ENCODE measurements at places on chromosomes 7 and 10.
A peak's percentile ranks its signal among the peaks of the same experiment; 100 is the strongest.

GRCh38 chr7:1210321-1210978, 22.2 kb upstream of the UNCX start:
- peak; percentile 80 for DNase-seq

- no peak for DNase-seq
Measured at GRCh38 chr7:13745530-13745929, 243.9 kb downstream of the ETV1 start.

GRCh38 chr7:70285187-70285586, 686.9 kb downstream of the AUTS2 start:
- no peak for DNase-seq

DNA sequence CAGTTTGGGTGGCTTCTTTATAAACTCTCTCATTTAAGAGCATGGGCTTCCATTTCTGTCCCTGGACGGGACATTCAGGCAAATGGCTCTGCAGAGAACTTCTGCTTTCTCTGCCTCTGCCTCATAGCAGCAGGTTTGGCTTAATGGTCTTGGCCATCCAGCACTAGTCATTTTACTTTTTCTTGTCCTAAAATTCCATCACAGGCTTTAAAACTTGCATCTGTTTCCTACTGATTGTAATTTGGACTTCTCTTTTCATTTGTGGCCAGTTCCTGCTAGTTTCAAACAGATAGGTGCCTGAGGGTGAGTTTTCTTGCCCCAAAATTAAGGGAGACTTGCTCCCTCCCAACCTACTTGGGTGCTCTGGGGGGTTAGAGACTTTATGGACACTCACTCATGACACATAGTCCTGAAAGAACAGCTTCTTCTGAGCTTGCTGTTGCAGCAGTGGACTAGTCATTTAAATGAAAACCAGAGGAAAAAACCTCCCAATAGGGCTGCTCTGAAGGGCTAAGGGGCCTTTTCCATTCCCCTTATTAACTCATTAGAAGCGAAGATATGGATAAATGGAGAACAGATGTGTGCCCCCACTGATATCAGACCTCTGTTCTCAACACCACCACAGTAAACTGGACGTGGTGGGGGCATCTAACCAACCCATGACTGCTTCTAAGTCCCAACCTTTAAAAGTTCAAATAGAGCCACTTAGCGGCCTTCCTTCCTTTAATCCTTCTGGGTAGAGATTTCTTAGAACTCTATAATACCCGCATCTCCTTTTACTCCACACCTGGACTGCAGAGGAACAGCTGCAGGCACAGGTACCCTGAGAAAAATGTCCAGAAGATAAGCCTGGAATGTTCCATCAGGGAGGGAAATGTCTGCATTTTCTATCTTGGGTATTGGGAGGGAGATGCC, 38.8 kb downstream of the SVOPL start:
- DNase-seq: no peak

- DNase-seq: no peak
Measured at GRCh38 chr7:150953061-150953997, 24.8 kb downstream of the KCNH2 start.

GRCh38 chr7:68107968-68108367, 1111.3 kb downstream of the TYW1 start:
- no peak for DNase-seq
